Adrenal gland (tissue), 19 donors: ENCODE measurements at places on chromosomes 7 and 10. TPM values are rescaled to one million over a fixed set of nuclear protein-coding genes. Genes with fewer than 3 reads are reported as not detected.

LLCFC1 gene
- polyA plus RNA-seq, result not detected

GPNMB gene
- 65.5 TPM for polyA plus RNA-seq

RPS24 gene
- polyA plus RNA-seq, result 3,413 TPM

DLX5 gene
- 0.15 TPM for polyA plus RNA-seq

PTPN20 gene
- 18.2 TPM for polyA plus RNA-seq

GCK gene
- 2.1 TPM for polyA plus RNA-seq

UCN3 gene
- polyA plus RNA-seq, result 1.0 TPM

HOGA1 gene
- 3.2 TPM for polyA plus RNA-seq

LBX1 gene
- polyA plus RNA-seq, result not detected

PRXL2A gene
- polyA plus RNA-seq, result 35.8 TPM

NPSR1 gene
- polyA plus RNA-seq, result not detected

ZNF438 gene
- 8.7 TPM for polyA plus RNA-seq

GRM8 gene
- polyA plus RNA-seq, result 0.92 TPM

CUBN gene
- 1.2 TPM for polyA plus RNA-seq

CDNF gene
- 2.3 TPM for polyA plus RNA-seq

CYP26C1 gene
- polyA plus RNA-seq, result 0.48 TPM

SPDYE5 gene
- polyA plus RNA-seq, result 0.24 TPM

CEP55 gene
- 0.32 TPM for polyA plus RNA-seq

AGAP9 gene
- polyA plus RNA-seq, result 35.6 TPM

WNT16 gene
- 0.07 TPM for polyA plus RNA-seq

SYT15B gene
- polyA plus RNA-seq, result 0.24 TPM

TMEM196 gene
- 0.16 TPM for polyA plus RNA-seq
